Activated CD4-positive, alpha-beta memory T cell treated with anti-CD3 and anti-CD28 coated beads for 36 hours (primary cell): ENCODE measurements at places on chromosomes 5 and 9. TPM values are rescaled to one million over a fixed set of nuclear protein-coding genes. Genes with fewer than 3 reads are reported as not detected.

GRCh38 chr9:13805546-13805945, 508.4 kb downstream of the NFIB start:
- H3K27ac ChIP-seq, result no peak overlapping the region
- H3K36me3 ChIP-seq, result no peaks in the 10 kb centered on the region
- no peaks in the 10 kb centered on the region for H3K27me3 ChIP-seq
- no peak for DNase-seq
- H3K4me3 ChIP-seq, result no peak overlapping the region
- H3K4me1 ChIP-seq, result no peaks in the 10 kb centered on the region

DNA sequence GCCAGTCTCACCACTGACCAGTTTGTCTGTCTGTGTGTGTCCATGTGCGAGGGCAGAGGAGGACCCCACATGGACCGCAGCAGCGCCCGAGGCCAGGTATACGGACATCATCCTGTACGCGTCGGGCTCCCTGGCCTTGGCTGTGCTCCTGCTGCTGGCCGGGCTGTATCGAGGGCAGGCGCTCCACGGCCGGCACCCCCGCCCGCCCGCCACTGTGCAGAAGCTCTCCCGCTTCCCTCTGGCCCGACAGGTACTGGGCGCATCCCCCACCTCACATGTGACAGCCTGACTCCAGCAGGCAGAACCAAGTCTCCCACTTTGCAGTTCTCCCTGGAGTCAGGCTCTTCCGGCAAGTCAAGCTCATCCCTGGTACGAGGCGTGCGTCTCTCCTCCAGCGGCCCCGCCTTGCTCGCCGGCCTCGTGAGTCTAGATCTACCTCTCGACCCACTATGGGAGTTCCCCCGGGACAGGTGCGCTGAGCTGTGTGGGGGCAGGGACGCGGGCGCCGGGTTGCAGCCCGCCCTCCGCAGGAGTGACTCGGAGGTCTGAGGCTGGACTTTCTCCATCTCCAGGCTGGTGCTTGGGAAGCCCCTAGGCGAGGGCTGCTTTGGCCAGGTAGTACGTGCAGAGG, 6.5 kb downstream of the FGFR4 start:
- H3K4me1 ChIP-seq, result no peaks in the 10 kb centered on the region
- peaks cover 5% of the 10 kb centered on the region for H3K27me3 ChIP-seq
- no peaks in the 10 kb centered on the region for H3K36me3 ChIP-seq
- H3K4me3 ChIP-seq, result no peak overlapping the region
- DNase-seq, result no peak

Gene MSX2
- total RNA-seq, result not detected

Gene IRX4
- total RNA-seq, result not detected

GRCh38 chr5:69444127-69444754, 29.3 kb downstream of the MARVELD2 start:
- H3K27ac ChIP-seq, result no peak overlapping the region
- DNase-seq, result no peak
- H3K4me3 ChIP-seq, result no peak overlapping the region
- no peaks in the 10 kb centered on the region for H3K36me3 ChIP-seq
- H3K27me3 ChIP-seq, result no peaks in the 10 kb centered on the region
- H3K4me1 ChIP-seq, result no peaks in the 10 kb centered on the region

- DNase-seq, result no peak
- H3K4me1 ChIP-seq, result no peaks in the 10 kb centered on the region
- no peaks in the 10 kb centered on the region for H3K36me3 ChIP-seq
- H3K27ac ChIP-seq, result no peak overlapping the region
- no peak overlapping the region for H3K4me3 ChIP-seq
- peaks cover 11% of the 10 kb centered on the region for H3K27me3 ChIP-seq
These were observed 152.8 kb downstream of the GAS1 start for GRCh38 chr9:86794391-86795046.

- no peaks in the 10 kb centered on the region for H3K36me3 ChIP-seq
- DNase-seq, result no peak
- H3K27me3 ChIP-seq, result no peaks in the 10 kb centered on the region
- H3K4me1 ChIP-seq, result no peaks in the 10 kb centered on the region
- H3K27ac ChIP-seq, result no peak overlapping the region
These were observed 237.6 kb upstream of the RIOK2 start for GRCh38 chr5:97420646-97421045.

Gene GCNT1
- 6.9 TPM for total RNA-seq

Gene ORM2
- not detected for total RNA-seq

Gene FOXD4
- not detected for total RNA-seq

Gene MYMK
- total RNA-seq, result not detected

GRCh38 chr5:131366428-131366827, 102.6 kb downstream of the CDC42SE2 start:
- H3K4me3 ChIP-seq, result no peak overlapping the region
- no peak for DNase-seq
- peak overlapping the region; percentile 78 for H3K27ac ChIP-seq
- peaks cover 70% of the 10 kb centered on the region for H3K4me1 ChIP-seq
- H3K36me3 ChIP-seq, result peaks cover 30% of the 10 kb centered on the region

DNA sequence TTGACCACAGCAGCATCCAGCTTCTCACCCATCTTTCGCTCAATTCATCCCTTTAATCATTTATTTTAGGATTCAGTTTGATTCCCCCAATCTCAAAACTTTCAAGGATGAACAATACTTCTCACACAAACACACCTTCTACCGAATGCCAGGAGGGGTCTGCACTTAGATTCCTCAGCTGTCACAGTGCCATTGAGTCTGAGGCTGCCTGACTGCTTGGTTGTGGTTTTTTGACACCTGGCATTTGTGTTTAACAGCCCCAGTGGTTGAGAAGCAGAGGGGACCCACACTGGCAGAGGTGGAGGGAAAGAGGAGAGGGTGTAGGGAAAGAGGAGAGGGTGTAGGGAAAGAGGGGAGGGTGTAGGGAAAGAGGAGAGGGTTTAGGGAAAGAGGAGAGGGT, 54.9 kb downstream of the PALM2AKAP2 start:
- no peak for DNase-seq
- H3K27ac ChIP-seq, result no peak overlapping the region
- H3K4me3 ChIP-seq, result no peak overlapping the region

GRCh38 chr9:121498487-121499176, 1.0 kb downstream of the GGTA1 start:
- peaks cover 17% of the 10 kb centered on the region for H3K4me1 ChIP-seq
- no peaks in the 10 kb centered on the region for H3K36me3 ChIP-seq
- peak; percentile 13 for DNase-seq
- peaks cover 53% of the 10 kb centered on the region for H3K27me3 ChIP-seq
- peak overlapping the region; percentile 58 for H3K4me3 ChIP-seq

DNA sequence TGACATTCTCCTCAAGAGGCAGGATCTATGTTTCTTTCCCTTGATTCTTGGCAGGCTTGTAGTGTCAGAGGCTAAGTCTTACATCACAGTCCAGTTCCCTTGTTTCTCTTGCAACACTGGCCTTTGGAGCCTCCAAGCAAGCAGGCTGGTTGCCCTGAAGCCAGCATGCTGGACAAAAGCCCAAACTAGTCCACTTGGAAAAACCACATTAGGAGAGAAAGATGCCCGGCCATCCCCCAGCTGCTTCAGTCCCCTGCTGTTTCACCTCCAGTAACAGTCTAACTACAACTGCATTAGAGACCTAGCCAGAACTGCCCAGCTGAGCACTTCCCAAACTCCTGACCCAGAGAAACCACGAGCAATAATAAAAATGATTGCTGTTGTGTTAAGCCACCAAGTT, 87.6 kb downstream of the ADAMTS6 start:
- H3K27me3 ChIP-seq, result no peaks in the 10 kb centered on the region
- no peak overlapping the region for H3K4me3 ChIP-seq
- no peak overlapping the region for H3K27ac ChIP-seq
- no peaks in the 10 kb centered on the region for H3K36me3 ChIP-seq
- DNase-seq, result no peak

Gene TRAF1
- 124 TPM for total RNA-seq

Gene SPACA9
- 3.6 TPM for total RNA-seq

GRCh38 chr9:79023134-79023580, 548.6 kb upstream of the TLE4 start:
- H3K27me3 ChIP-seq, result no peaks in the 10 kb centered on the region
- no peak for DNase-seq
- no peak overlapping the region for H3K4me3 ChIP-seq
- H3K4me1 ChIP-seq, result no peaks in the 10 kb centered on the region
- no peaks in the 10 kb centered on the region for H3K36me3 ChIP-seq

Gene OBP2B
- not detected for total RNA-seq

GRCh38 chr9:17863213-17863883, 284.5 kb downstream of the SH3GL2 start:
- no peak for DNase-seq
- no peak overlapping the region for H3K4me3 ChIP-seq
- no peak overlapping the region for H3K27ac ChIP-seq
- H3K27me3 ChIP-seq, result no peaks in the 10 kb centered on the region
- no peaks in the 10 kb centered on the region for H3K4me1 ChIP-seq
- no peaks in the 10 kb centered on the region for H3K36me3 ChIP-seq

Gene TAS2R1
- not detected for total RNA-seq

DNA sequence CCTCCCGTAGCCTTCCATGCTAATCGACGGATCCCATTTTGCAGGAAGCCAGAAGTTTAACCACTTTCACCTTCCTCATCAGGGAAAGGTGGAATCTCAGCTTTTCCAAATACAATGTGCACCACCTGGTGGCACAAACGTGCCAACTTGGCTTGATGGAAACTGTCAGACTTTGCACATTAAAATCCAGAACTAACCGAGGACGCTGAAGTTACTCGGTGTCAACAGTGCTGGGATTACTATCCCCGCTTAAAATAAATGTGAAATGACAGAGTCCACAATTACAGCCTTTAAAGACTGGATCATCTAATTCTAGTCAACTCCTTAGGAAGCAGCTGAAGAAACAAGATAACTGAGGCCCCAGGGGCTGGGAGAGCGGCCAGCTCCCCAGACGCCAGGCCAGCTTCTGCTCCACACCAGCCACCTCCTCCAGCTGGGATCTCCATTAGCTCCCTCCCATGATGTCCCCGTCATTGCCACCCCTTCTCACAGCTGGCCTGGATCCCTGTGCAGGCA, 50.1 kb upstream of the RETREG1 start:
- H3K27me3 ChIP-seq, result no peaks in the 10 kb centered on the region
- H3K27ac ChIP-seq, result no peak overlapping the region
- DNase-seq, result peak; percentile 22
- H3K4me3 ChIP-seq, result no peak overlapping the region
- H3K36me3 ChIP-seq, result no peaks in the 10 kb centered on the region
- H3K4me1 ChIP-seq, result no peaks in the 10 kb centered on the region

GRCh38 chr9:101993771-101994170, 255.3 kb upstream of the GRIN3A start:
- no peak for DNase-seq
- H3K36me3 ChIP-seq, result no peaks in the 10 kb centered on the region
- no peak overlapping the region for H3K4me3 ChIP-seq

- no peak overlapping the region for H3K27ac ChIP-seq
- DNase-seq, result no peak
- H3K36me3 ChIP-seq, result no peaks in the 10 kb centered on the region
- H3K4me1 ChIP-seq, result peaks cover 5% of the 10 kb centered on the region
These were observed 166.8 kb upstream of the IER5L start for GRCh38 chr9:129344641-129345495.

DNA sequence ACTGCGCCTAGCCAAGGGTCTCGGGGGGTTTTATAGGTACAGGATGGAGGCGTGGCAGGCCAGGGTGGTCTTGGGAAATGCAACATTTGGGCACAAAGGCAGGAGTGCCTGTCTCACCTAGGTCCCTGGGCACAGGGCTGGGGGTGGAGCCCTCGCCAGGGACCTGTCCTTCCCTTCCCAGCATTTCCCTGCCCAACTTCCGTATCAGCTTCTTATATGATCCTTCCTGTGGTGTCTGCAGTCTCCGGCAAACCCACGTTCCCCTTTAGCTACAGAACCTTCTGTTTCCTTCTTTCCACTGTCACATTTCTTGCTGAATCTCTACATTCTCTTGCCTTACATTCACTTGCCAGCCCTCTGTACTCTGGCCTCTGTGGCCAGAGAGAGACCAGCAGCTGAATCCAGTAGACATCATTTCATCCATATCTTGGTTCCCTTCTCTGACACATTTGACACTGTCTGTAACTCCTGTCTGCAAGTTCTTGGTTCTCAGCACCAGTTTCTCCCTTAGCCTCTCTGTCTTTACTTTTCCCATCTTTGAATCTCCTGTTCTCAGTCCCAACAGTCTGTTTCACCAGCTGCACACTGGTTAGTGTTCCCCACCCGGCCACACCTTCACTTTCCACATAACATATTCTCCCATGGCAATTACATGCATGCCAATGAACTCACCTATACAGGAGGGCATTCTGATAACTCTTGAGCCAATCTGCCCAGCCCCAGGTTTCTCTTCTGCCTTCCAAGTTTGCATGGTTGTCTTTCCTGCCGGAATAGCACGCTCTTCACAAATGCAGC, 134.7 kb upstream of the ZNF608 start:
- H3K4me1 ChIP-seq, result no peaks in the 10 kb centered on the region
- no peaks in the 10 kb centered on the region for H3K36me3 ChIP-seq
- H3K4me3 ChIP-seq, result no peak overlapping the region
- no peak overlapping the region for H3K27ac ChIP-seq

DNA sequence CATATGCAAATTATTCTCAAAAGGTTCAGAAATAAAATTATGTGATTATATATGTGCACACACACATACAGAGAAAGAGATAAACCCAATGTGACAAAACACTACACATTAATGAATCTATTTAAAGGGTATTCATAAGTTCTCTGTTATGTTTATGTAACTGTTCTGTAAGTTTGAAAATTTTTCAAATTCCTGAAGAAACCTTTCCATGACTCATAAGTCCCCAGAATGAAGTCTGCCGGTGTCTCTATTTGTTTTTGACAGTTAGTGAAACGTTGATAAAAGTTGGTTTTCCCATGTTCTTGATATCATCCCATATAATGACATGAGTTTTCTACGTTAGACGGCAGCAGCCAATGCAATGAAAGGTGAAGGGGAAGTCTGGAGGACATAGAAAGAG, 199.5 kb upstream of the PUM3 start:
- no peak overlapping the region for H3K4me3 ChIP-seq
- no peak for DNase-seq
- H3K27me3 ChIP-seq, result no peaks in the 10 kb centered on the region
- H3K36me3 ChIP-seq, result no peaks in the 10 kb centered on the region

GRCh38 chr5:139593716-139594319, 32.7 kb downstream of the UBE2D2 start:
- peaks cover 55% of the 10 kb centered on the region for H3K4me1 ChIP-seq
- peak; percentile 42 for DNase-seq
- H3K36me3 ChIP-seq, result peaks cover 9% of the 10 kb centered on the region
- no peaks in the 10 kb centered on the region for H3K27me3 ChIP-seq

GRCh38 chr5:135436951-135437418, 10.2 kb downstream of the DCANP1 start:
- H3K36me3 ChIP-seq, result no peaks in the 10 kb centered on the region
- DNase-seq, result no peak
- peaks cover 4% of the 10 kb centered on the region for H3K27me3 ChIP-seq
- no peaks in the 10 kb centered on the region for H3K4me1 ChIP-seq
- no peak overlapping the region for H3K27ac ChIP-seq

- no peaks in the 10 kb centered on the region for H3K27me3 ChIP-seq
These were observed 34.9 kb upstream of the FOXI1 start for GRCh38 chr5:170070556-170071412.
